ENCODE measurements at places on chromosomes 1 and 21. TPM values are rescaled to one million over a fixed set of nuclear protein-coding genes. Genes with fewer than 3 reads are reported as not detected.

The TNFRSF1B gene
- total RNA-seq = not detected

DNA sequence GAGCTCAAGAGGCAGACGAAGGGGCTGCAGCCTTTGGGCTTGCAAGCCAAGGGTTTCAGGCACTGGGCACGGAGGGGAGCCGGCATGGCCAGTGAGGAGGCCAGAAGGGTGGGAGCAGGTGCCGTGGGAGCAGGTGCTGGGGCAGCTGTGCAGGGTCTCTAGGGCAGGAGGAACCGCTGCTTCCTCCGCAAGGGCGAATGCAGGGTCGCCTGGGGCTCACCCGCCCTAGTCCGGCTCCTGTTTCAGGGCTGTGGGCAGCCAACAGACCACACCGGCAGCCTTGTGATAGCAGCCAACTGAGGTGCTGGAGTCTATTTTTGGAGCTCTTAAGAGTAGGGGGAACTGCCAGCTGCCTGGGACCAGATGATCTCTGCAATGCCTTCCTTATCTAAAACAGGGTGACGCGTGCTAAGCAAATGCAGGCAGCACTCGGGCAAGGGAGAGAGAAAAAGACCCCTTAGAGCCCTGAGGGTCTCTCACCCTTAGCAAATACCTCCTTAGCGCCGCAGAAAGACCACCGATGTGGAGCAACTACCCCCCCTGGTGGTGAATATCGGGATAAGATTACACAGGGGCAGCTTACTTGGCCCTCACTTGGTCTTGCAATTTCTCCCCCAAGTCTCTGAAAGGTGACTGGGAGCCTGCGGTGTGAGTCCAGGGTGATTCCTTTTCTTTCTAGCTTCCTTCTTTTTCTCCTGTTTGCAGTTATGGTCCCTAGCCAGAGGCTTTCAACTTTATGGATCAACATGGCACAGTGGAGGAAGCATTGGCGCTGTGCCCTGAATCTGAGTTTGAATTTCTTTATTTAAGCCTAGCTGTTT, 20.7 kb upstream of the MAPKAPK2 start:
- DNase-seq = peak; percentile 68

- DNase-seq = no peak
Measured at GRCh38 chr1:192730198-192730597, 78.6 kb upstream of the RGS2 start.

GRCh38 chr1:17089506-17089905, 29.7 kb downstream of the PADI2 start:
- no peak for DNase-seq

- no peak for DNase-seq
Measured at GRCh38 chr1:164183854-164184635, 374.9 kb upstream of the PBX1 start.

DNA sequence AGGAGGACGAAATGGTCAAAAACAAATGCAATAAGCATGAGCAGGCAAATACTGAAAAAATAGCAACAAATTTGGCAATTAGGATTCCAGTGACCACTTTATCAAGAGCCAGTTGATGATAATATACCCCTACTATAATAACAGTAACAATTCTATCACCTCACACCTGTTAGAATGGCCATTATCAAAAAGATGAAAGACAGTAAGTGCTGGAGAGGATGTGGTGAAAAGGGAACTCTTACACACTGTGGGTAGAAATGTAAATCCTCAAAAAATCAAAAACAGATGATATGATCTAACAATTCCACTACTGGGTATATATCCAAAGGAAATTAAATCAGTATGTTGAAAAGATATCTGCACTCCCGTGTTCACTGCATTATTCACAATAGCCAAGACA, 114.3 kb upstream of the GFI1 start:
- no peak for DNase-seq

The LAMTOR5 gene
- total RNA-seq = 101 TPM

- DNase-seq = no peak
Measured at GRCh38 chr1:158691907-158692306, 5.4 kb upstream of the SPTA1 start.

DNA sequence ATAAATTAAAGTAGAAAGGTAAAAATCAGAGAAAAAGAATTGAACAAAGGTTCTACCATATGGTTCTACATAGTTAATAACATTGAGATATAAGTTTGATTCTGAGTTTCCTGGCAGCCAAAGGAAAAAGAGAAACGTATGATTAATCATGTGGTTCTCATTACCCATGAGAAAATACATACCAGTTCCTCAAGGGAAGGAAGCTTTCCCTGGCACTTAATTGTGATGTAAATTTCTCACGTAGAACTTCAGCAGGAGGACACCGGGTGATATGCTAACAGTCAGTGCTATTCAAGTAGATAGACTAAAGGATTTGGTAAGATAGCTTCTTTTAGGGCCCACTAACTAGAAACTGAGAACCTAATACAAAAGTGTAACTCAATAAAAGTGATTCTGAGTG, 218.5 kb downstream of the NFIA start:
- DNase-seq = no peak

- no peak for DNase-seq
Measured at GRCh38 chr1:21725748-21726392, 56.7 kb upstream of the RAP1GAP start.

DNA sequence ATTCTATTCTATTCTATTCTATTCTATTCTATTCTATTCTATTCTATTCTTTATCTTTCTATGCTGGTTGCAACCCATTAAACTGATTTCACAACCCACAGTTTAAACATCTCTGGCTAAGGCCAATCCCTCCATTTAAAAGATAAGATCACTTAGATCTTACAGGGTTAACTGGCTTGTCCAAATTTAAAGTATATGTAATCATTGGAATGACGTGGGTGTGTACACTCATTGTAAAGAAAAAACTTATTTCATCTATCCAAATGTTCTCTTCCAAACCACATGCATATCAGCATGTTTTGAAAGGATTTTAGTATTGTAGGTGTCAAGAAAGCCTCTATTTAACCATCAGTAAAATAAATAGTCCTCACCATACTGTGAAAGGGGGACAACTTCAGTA, 299.6 kb upstream of the RUNX1 start:
- DNase-seq = no peak

DNA sequence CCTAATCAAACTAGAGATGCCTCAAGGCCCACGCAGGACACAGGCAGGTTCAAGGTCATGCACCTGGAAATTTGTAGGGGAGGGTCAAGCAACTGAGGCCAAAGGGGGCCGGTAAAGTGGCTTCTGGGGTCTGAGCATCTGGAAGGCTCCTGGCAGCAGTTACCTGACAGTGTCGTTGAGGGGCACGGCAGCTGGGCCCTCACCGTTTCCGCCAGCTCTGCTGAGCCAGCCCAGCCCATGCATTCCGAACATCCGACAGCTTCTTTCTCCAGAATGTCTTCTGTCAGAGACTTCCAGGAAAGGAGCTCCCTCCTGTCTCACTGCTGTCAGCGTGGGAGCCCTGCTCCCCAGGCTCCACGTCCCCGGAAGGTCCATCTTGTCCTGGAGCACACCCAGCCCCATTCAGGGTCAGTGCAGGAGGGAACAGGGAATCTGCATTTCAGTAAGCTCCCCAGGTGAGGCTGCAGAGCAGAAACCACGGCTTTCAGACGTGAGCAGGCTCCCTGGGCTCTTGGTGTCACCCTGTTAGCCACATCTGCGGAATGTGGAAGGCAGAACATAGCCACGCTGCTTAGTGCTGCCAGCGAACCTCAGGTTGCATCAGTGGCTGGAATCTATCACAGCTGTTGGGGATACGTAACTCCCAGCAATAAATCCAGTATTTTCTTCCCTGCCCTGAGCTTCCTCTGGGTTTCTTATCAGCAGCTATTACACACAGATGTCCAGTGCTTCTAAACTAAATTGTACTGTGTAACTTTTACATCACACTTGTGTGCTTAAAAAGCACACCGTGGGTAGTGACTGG, 36.3 kb upstream of the FAM3B start:
- DNase-seq = no peak

DNA sequence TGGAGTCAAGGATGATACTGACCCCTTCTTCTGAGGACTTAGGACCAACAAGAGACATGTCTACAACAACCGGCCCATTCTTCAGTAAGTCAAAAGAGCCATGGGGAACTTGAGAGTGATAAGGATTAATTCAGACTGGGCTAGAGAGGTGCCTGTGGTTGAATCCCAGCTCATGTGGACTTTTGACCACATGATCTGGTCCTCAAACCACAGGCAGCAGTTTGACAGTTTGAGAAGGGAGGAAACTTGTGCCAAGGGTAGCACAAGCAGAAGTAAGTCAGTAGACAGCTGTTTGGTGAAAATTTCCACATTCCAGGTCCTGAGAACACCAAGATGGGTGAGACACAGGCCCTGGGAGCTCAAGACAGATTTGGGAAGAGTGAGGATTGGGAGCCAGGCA, 19.8 kb downstream of the SH3BP5L start:
- DNase-seq = no peak

DNA sequence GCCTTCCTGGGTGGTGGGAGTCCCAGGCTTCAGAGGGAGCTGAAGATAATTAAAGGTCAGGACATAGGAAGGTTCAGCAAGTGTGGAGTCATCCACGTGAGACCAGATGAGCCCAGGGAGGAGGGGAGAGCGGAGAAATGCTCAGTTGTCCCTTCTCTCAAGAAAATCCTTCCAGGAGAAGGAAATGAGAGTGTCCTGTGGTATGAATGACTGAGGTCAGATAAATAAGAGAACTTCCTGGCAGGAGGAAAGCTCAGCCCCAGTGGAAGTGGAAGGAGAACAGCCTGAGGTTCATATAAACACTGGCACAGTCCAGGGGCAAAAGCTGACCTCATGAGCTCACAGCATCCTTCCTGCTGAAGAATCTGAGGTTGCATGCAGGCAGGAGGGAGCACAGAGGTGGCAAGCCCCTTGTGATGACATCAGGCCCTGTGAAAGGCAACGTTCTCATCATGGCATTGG, 97.6 kb downstream of the NAV1 start:
- no peak for DNase-seq

The FLG2 gene
- not detected for total RNA-seq
